Stimulated activated CD4-positive, alpha-beta T cell treated with anti-CD3 and anti-CD28 coated beads, TNF-alpha, amount 100 ng/mL, for 1 hour (primary cell): ENCODE measurements at places on chromosomes 4 and X.

- no peak for DNase-seq
Measured at GRCh38 chrX:127879585-127879984, 172.6 kb downstream of the ACTRT1 start.

GRCh38 chr4:112173593-112174558 is 28.6 kb downstream of the FAM241A start:
- no peak for DNase-seq

DNA sequence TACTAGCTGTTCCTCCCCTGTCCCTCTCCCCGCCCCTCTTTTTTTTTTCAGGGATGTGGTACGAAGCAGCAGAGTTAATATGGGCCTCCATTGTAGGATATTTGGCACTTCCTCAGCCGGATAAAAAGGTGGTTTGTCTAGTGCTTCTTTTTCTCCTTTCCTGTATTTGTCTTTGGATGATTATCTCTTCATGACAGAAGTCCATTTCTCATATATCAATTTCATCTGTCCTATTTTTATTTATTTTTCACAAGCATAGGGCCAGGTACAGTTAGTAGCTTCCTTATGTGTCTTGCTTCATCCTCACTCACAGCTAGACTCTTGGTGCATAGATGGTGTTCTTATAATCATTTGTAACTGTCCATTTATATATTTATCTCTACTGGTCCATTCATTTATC is 89.6 kb downstream of the NEUROG2 start:
- DNase-seq = no peak

GRCh38 chr4:138599965-138600364 is 357.8 kb upstream of the SLC7A11 start:
- no peak for DNase-seq

DNA sequence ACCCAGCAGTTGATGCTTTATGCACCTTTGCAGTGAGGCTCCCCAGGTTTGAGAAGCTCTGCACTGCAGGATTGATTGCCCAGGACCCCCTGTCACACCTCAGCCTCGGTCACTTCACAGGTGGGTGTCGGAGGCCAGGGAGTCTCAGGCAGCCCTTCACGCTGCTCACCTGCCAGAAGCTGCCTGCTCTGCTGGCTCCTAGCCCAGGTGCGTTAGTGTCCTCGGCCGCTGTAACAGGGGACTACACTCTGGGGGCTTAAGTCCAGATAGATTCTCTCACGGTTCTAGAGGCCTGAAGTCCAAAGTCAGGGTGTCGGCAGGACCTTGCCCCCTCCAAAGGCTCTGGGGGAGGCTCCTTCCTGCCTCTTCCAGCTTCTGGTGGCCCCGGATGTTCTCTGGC is 79.9 kb downstream of the CPZ start:
- no peak for DNase-seq
